ENCODE measurements at places on chromosomes 13 and 19.

DNA sequence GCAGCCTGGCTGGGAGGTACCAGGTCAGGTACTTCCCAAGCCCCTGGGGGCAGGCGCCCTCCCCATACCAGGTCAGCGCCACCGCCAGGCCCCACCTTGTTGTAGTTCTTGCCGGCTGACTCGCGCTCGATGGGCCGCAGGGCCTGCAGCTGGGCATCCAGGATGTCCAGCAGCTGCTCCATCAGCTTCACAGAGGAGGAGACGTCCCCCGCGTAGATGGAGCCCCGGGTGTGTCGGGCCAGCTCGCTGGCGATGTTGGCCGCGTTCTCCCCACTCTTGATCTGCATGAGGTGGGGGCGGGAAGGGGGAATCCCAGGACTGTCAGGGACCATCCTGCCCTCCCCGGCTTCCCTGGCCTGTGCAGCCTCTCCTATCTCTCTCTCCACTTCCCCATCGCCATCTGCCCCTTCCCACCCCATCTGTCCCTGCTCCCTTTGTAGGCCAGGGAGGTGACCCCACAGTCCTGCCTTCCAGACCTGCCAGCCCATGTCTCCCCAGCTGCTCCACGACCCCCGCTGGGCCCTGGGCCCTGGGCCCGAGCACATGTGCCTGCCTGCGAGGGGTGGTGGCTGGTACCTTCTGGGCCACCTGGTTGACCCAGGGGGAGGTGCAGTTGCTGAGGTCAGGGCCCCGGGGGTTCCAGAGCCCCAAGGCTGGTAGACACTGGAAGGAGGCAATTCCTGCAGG is 23.8 kb upstream of the ASF1B start:
- DNase-seq, result no peak

DNA sequence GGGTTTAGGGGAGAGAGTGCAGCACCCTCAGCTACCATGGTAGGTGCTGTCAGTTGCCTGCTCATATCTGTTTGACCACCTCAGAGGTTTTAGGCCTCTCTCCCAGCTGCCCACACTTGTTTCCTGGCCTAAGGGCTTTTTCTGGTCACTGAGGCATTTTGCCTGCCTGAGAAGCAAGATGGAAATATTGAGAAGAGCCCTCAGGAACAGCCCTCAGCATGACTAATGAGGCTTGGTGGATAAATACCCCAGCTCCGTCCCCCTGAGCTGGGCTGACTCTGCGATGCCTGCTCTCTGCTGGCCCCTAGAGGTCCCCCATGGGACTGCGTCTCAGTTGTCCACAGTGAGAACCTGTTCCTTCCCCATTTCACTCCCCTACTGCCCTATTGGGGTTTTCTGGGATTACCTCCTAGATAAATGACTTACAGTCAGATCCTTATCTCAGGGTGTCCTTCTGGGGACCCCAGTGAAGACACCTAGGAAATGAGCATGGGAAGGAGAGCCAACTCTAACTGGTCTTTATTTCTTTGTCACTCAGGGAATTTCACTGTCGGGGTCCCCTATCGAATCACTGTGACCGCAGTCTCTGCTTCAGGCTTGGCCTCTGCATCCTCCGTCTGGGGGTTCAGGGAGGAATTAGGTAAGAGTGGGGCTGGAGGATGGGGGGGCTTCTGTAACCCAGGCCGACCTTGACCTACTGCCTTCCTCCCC is 13.3 kb downstream of the PALM3 start:
- DNase-seq, result no peak

DNA sequence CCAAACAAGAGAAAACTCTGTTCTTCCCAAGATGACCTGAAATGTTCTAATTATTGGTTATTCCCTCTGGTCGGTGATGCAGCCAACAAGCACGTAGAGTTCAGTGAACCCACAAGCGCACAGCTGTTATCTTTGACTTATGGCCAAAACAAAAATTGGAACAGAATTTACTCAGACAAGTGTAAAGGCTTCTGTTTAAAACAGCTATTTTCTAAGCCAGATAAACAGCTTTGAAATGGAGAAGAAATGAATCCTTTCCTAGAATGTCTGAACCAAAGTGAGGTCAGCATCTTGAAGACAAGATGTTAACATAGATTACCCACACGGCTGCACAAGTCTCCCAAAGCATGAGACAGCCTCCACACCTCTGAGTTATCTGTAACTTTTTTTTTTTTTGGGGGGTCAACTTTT is 669.2 kb downstream of the DIAPH3 start:
- DNase-seq, result no peak

GRCh38 chr13:107034236-107034872 is 466.4 kb upstream of the ARGLU1 start:
- DNase-seq, result no peak

DNA sequence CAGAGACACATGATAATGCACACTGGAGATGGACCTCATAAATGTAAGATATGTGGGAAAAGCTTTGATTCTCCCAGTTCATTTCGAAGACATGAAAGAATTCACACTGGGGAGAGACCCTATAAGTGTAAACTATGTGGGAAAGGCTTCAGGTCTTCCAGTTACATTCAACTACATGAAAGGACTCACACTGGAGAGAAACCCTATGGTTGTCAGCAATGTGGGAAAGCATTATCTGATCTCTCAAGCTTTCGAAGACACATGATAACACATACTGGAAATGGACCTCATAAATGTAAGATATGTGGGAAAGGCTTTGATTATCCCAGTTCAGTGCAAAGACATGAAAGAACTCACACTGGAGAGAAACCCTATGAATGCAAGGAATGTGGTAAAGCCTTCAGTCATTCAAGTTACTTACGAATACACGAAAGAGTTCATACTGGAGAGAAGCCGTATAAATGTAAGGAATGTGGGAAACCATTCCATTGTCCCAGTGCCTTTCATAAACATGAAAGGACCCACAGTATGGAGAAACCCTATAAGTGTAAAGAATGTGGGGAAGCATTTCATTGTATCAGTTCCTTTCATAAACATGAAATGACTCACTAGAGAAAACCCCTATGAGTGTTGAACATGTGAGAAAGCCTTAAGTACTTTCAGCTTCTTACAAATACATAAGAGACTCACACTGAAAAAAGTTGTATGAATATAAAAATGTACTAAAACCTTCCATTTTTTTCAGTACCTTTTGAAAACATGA is 14.7 kb downstream of the ZNF441 start:
- DNase-seq, result no peak

GRCh38 chr19:43997631-43998290 is 5.0 kb upstream of the ZNF230 start:
- no peak for DNase-seq

DNA sequence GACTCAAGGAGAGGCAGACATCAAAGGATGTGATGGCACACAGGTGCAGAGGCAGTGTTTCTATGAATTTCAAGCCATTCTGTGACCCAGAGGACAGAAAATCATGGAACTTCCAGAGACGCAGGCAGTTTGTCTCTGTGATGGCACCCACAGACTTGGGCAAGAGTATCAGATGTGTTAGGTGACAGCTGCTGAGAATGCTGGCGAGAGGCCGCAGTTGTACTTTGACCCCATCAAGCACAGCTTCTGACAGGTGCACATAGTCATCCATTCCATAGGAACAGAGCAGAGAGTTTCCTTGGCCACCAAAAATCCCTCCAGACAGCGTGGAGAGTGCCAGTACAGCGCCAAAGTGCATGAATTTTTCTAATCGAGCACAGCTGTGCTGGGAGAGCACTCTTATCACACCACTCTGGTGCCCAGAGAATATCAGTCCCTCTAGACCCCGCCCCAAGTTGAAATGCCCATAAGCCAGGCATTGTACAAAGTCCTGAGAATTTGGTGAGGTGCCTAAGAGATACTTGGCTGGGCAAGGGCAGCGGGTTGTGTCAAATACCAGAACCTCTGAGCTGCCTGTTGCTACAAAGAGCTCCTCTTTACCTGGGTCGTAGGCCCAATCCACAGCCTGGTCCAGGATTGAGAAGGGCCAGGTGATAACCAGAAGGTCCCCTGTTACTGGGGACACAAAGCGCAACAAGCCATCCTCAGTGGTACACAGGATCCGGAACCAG is 12.4 kb downstream of the WDR87 start:
- DNase-seq, result no peak

DNA sequence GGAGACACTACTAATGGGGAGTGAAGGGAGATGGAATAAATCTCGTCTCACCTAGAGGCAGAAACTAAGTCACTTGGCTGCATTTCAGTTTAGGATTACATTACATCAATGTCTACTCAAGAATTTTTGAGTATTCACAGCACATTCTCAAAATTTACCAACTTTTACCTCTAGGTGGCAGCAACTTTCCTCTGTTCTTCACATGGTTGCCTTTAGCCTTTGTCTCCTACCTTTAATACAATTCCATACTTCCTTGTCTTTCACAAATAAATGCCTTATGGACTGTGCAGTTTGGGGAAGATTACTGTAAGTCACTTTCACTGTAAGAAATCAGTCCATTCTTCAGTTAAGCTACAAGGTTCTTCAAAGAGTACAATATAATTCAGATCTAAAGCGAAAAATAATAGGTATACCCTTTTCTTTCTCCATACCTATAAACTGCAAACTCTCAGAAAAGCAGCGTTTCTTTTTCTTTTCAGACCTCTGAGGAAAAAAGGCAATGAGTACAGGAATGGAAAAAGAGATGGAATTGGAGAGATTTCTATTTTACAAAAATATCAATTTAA is 379.4 kb downstream of the KLF12 start:
- DNase-seq, result no peak

- DNase-seq, result no peak
Observed at GRCh38 chr13:44352202-44352601, 21.4 kb upstream of the SERP2 start.

GRCh38 chr19:18204394-18205199 is 755 bp upstream of the RAB3A start:
- no peak for DNase-seq

GRCh38 chr13:76330761-76331160 is 555.4 kb downstream of the KCTD12 start:
- no peak for DNase-seq

GRCh38 chr19:1698636-1699035 is 46.2 kb upstream of the TCF3 start:
- no peak for DNase-seq

- DNase-seq, result no peak
Observed at GRCh38 chr19:49498475-49498874, 2.2 kb downstream of the RPS11 start.

- DNase-seq, result no peak
Observed at GRCh38 chr13:43107780-43108179, 84.4 kb downstream of the DNAJC15 start.

GRCh38 chr13:28031220-28031895 is 42.9 kb upstream of the URAD start:
- DNase-seq, result no peak

GRCh38 chr13:49711218-49711863 is 20.1 kb upstream of the EBPL start:
- no peak for DNase-seq

- no peak for DNase-seq
Observed at GRCh38 chr13:45007823-45008222, 18.5 kb downstream of the GPALPP1 start.

DNA sequence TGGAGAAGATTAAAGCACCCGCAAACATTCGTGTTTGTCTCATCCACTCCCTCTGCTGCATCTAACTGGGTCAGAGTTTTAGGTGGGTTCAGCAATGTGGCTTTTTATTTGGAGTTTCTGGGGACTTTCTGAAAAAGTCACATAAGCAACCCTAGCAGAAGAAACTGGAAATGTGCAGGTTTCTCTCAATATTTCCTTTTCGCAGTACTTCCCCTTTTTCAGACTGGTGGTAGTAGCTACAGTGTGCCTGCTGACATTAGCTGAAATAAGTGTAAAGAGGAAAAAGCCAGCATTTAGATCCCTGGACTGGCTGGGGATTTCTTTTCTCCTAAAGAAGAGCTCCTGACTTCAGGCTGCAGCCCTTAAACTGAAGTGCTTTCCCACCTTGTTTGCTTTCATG is 15.9 kb upstream of the OLFM4 start:
- no peak for DNase-seq

DNA sequence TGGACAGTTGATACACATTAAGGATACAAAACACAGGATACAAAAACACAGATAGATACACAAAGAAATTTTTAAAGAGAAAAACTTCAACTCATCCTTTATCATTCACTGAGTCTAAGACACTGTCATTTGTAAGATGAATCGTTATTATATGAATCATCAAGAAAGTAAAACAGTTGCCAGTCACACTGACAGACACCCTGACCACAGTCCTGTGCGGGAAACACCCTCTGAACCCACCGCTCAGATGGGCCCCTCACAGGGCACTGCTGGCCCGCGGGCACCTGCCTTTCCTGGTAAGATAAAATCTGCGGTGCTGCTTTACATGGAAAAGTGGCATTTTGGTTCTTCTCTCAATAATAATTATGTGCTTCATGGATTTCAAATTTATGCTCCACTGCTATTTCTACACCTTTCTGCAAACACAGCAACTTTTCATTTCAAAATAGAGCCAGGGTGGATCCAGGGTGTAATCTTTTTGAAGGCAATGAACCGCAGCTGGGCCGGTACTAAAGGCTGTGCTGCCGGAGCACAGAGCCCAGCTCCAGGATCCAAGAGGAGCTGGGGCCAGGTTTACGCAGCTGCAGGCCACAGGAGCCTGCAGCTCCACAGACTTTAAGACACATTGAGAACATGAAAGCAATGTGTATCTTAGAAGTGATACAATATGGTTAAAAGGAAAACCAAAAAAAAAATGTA is 76.8 kb downstream of the TUBGCP3 start:
- no peak for DNase-seq

- no peak for DNase-seq
Observed at GRCh38 chr13:99124794-99125316, 75.8 kb upstream of the UBAC2 start.

GRCh38 chr19:37997911-37998344 is 90.9 kb downstream of the SIPA1L3 start:
- no peak for DNase-seq

DNA sequence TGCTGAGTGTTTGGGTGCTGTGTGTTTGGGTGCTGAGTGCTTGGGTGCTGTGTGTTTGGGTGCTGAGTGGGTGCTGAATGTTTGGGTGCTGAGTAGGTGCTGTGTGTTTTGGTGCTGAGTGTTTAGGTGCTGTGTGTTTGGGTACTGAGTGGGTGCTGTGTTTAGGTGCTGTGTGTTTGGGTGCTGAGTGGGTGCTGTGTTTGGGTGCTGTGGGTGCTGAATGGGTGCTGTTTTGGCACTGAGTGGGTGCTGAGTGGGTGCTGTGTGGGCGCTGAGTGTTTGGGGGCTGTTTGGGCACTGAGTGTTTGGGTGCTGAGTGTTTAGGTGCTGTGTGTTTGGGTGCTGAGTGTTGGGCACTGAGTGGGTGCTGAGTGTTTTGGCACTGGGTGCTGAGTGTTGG is 48.5 kb upstream of the F7 start:
- no peak for DNase-seq

Data from mesenteric fat pad (tissue), 1 donor.